NCI-H187 treated with DMSO at 0.1 percent for 48 hours (cell line): ENCODE measurements at places on chromosomes 12 and 14.

DNA sequence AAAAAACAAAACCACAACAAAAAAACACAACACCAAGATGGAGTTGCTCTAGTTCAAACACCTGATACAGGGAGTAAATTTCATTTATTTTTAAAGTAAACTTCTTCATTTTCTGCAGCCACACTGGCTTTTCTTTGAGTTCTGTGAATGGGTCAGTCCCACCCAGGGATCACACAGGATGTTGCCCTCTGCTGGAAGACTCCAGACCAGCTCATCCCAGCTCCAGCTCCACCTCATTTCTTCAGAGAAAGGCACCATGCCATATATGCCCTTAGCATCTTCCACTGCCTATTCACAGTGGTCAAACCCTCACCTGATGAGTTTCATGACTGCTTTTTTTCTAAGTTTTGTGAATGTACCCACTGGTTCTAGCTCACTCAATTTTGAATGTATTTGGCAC lies 8.0 kb downstream of the GLIPR1 start:
- DNase-seq: no peak

DNA sequence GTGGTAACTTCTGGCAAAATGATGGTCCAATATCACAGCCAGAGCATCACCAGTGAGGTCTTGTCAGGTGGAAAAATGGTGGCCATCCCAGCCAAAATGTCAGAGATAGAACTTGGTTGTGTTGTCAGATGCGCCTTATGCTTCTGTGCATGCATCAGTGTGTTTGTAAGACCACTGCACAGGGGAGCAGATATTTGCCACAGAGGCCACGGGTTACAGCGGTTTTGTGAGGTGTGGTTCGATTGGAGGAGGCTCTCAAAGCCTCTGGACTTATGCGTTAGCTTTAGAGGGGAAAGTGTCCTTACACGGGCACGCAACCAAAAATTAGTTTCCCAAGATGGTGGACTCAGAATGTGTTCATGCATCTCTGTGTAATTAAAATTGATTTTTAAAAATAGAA lies 243.8 kb downstream of the ADGRD1 start:
- no peak for DNase-seq

GRCh38 chr12:47376927-47377326 lies 297.2 kb upstream of the AMIGO2 start:
- DNase-seq: no peak

DNA sequence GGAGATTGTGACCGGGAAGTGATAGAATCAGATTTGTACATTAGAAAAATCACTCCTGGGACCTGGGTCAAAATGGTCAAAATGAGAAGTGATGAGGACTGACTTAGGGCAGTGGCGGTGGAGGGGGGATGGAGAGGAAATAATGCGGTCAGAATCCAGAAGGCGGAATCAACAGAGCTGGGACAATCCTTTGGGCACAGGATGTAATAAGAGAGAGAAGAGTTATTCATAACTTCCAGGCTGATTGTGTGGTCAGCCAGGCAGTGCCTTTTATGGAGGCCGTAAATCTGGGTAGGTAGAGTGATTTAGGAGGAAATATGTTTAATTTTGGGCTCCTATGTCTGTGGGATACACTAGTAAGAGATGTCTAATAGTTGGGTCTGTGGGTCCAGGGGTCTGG lies 21.6 kb downstream of the FBXL14 start:
- no peak for DNase-seq

DNA sequence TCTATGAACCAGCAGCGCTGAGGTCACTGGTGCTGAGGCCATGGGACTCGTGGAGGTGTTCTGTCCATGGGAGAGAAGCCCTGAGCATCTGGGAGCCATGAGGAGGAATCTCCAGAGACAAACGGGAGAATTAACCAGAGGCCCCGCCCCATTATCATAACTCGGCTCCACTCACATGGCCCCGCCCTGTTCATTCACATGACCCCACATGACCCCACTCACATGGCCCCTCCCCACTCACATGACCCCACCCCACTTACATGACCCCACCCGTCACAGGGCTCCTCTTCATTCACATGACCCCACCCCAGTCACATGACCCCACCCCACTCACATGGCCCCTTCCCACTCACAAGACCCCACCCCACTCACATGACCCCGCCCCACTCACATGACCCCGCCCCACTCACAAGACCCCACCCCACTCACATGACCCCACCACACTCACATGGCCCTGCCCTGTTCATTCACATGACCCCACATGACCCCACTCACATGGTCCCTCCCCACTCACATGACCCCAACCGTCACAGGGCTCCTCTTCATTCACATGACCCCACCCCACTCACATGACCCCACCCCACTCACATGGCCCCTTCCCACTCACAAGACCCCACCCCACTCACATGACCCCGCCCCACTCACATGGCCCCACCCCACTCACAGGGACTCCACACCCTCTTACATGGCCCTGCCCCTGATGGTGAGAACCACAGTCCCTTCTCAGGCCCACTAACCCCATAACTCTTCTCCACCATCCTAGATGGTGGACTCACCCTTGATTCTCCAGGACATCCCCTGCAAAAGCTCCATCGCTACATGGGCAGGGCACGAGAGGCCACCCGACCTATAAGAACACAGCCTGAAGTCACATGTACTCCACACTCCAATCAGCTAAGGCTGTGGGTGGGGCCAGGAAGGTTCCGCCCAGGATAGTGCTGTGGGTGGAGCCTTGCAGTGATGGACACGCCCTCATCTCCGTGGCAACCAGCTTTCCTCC lies 151.1 kb upstream of the SFSWAP start:
- no peak for DNase-seq

DNA sequence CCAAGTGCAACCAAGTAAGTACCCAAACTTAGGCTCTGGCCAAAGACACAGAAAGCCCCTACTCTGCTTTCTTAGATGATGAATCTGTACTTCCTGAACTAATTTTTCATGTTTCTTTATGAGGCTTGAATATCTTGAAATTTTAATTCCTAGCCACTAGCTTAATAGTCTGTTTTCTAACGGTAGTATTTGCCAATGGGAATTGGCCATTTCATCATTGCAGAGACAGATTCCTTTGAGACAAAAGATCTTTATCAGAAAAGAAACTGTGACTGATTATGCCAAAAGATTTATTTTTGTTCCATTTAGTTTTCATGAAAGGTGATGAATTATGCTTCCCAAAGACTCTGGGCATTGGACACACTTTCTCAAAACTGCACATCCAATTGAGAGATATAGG lies 48.7 kb downstream of the DAD1 start:
- no peak for DNase-seq

GRCh38 chr12:120495186-120495730 lies 655 bp upstream of the DYNLL1 start:
- DNase-seq: no peak

- no peak for DNase-seq
These were observed 76.0 kb downstream of the PRIMA1 start for GRCh38 chr14:93712079-93712837.

DNA sequence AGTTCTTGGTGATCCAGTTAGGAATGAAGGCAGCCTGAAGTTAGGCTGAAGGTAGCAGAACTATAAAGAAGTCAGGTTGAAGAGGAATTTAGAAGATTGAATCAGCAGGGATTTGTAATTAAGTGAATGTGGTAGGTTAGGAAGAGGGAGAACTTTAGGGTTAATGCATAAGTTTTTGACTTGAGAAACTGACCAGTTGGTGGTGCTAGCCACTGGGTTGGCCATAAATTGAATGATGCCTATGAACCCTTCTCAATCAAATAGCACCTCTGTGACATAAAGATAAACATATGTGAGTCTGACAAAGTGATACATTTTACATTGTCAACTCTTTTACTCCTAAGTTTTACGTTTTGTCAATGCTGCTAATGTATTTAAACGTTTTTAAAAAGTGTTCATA lies 290.6 kb upstream of the NAV3 start:
- no peak for DNase-seq
